ENCODE measurements at places on chromosomes 3 and 15. TPM values are rescaled to one million over a fixed set of nuclear protein-coding genes. Genes with fewer than 3 reads are reported as not detected.

GRCh38 chr3:22734207-22734606, 468.9 kb upstream of the UBE2E2 start:
- H3K27me3 ChIP-seq, result no peaks in the 10 kb centered on the region
- H3K4me3 ChIP-seq, result no peak overlapping the region
- DNase-seq, result no peak
- no peaks in the 10 kb centered on the region for H3K36me3 ChIP-seq
- no peak overlapping the region for H3K27ac ChIP-seq

DNA sequence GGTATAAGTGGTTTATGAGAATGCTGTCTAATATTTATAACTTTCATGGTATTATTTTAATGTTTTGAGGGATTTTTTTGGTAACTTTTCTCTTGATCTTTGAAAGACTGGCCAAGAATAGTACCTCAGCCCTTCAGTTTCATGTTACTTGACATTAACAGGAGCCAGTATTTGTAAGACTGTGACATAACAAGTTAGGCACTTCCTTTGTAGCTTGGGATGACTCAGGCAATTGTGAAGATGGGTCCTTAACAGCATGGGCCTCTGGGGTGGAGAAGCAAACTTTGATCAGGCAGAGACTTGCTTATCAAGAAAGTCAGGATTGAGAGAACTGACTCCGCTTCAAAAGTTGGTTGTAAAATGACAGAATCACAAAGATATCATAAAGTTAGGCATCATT, 9.5 kb downstream of the LRRC49 start:
- H3K27ac ChIP-seq, result peak overlapping the region; percentile 89
- H3K36me3 ChIP-seq, result no peaks in the 10 kb centered on the region
- peak; percentile 90 for DNase-seq
- H3K4me1 ChIP-seq, result peaks cover 8% of the 10 kb centered on the region
- H3K27me3 ChIP-seq, result no peaks in the 10 kb centered on the region

DNA sequence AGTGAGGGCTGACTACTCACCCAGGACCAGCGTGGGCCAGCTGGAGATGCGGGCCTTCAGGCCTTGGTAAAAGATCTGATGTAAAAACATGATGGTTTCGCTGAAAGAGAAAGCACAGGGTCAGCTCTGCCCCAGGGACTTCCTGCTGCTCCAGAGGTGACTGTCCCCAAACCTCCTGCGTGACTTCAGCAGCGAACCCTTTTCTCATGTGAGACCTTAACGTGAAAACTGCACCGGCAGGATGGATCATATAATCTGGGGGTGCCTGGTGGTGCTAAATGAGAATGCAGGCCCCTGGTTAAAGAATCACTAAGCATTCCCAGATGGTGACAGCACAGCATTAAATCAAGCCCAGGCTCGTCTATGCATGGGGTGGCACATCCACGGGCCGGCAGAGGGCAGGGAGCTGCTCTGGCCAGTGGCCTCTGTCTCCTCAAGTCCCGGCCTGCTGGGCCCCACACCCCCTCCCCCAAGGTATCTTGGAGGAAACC, 55.4 kb downstream of the RASGRF1 start:
- H3K27me3 ChIP-seq, result no peaks in the 10 kb centered on the region
- H3K4me1 ChIP-seq, result no peaks in the 10 kb centered on the region
- no peaks in the 10 kb centered on the region for H3K36me3 ChIP-seq
- H3K4me3 ChIP-seq, result no peak overlapping the region

GRCh38 chr15:62494197-62494596, 329.1 kb upstream of the C2CD4B start:
- no peak overlapping the region for H3K27ac ChIP-seq
- no peak for DNase-seq
- no peak overlapping the region for H3K4me3 ChIP-seq
- H3K36me3 ChIP-seq, result no peaks in the 10 kb centered on the region

DNA sequence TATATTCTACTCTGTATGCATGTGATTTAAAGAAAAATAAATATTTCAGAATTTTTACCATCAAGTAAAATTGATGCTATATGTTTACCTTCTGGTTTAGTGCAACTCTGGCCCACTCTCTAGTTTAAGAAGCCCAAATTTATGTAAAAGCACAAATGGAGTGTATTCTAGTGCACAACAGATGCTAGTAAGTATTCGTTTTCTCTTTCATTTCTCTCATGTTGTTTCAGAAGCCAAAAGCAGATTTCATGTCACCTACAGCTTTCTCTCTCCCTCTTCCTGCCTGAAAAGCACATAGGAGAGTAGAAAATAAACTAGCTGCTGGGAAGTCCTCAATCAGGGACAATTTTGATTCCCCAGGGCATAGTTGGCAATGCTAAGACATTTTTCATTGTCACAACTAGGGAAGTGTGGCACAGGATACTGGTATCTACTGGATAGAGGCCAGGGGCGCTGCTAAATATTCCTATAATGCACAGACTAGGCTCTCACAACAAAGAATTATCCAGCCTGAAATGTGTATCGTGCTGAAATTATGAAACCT, 147.4 kb upstream of the ARHGEF26 start:
- DNase-seq, result no peak
- no peak overlapping the region for H3K27ac ChIP-seq
- no peaks in the 10 kb centered on the region for H3K4me1 ChIP-seq
- H3K27me3 ChIP-seq, result no peaks in the 10 kb centered on the region
- H3K36me3 ChIP-seq, result no peaks in the 10 kb centered on the region

DNA sequence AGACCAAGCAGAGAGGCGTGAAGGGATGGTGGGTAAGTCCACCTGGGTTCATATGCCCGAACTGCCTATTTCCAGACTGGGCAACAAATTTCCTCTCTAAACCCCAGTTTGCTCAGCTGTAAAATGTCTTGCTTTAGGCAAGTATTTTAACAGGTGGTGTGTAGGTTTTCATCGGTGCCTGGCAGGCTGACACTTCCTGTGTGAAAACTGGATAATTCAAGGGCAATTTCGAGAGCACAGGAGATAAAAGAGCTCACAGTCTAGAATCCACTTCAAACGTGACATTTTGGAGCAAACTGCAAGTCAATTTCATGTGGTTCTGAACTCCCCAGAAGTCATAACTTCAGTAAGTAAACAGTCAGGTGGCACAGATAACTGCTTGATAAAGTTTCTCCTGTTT, 112.2 kb downstream of the OXNAD1 start:
- no peak overlapping the region for H3K27ac ChIP-seq
- no peaks in the 10 kb centered on the region for H3K36me3 ChIP-seq
- no peak overlapping the region for H3K4me3 ChIP-seq

- no peaks in the 10 kb centered on the region for H3K4me1 ChIP-seq
- H3K27ac ChIP-seq, result no peak overlapping the region
- H3K4me3 ChIP-seq, result no peak overlapping the region
- peak; percentile 27 for DNase-seq
These were observed 23.2 kb downstream of the HHLA2 start for GRCh38 chr3:108319428-108320082.

GRCh38 chr3:49476563-49476962, 6.5 kb downstream of the DAG1 start:
- no peak for DNase-seq
- H3K27me3 ChIP-seq, result no peaks in the 10 kb centered on the region
- peaks cover 5% of the 10 kb centered on the region for H3K36me3 ChIP-seq
- no peak overlapping the region for H3K27ac ChIP-seq
- H3K4me1 ChIP-seq, result no peaks in the 10 kb centered on the region

GRCh38 chr3:126450219-126450618, 25.5 kb downstream of the ZXDC start:
- no peak overlapping the region for H3K4me3 ChIP-seq
- peaks cover 10% of the 10 kb centered on the region for H3K36me3 ChIP-seq
- DNase-seq, result no peak
- no peak overlapping the region for H3K27ac ChIP-seq
- no peaks in the 10 kb centered on the region for H3K27me3 ChIP-seq
- H3K4me1 ChIP-seq, result no peaks in the 10 kb centered on the region

- no peak overlapping the region for H3K4me3 ChIP-seq
- no peak overlapping the region for H3K27ac ChIP-seq
- no peaks in the 10 kb centered on the region for H3K27me3 ChIP-seq
- H3K4me1 ChIP-seq, result peaks cover 4% of the 10 kb centered on the region
These were observed 18.7 kb upstream of the SPG11 start for GRCh38 chr15:44682211-44682610.

DNA sequence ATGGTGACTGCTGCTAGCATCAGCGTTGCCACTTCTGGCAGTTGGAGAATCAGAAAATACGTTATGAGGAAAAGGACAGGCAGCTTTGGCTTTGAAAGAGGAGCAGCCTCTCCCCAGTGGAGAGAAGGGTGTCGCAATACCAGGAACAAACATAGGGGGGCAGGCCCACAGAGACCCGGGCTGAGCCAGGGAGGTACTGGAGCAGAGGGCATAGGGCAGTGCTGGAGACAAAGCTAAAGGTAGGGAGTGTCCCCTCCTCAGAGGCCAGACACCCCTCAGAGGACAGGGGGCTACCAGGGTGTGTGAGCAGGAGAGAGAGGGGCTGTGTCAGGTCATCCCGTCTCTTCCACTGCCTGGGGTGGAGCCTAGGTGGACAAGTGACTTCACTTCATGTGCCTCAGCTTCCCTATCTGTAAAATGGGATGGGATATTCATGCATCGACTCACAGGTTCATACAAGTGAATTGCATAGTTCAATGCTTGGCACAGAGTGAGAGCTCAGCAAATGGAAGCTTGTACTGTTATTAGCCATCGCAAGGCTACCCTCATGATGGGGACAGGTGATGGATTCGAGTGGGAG, 49.7 kb upstream of the LIMD1 start:
- H3K4me3 ChIP-seq, result no peak overlapping the region
- no peaks in the 10 kb centered on the region for H3K27me3 ChIP-seq
- H3K36me3 ChIP-seq, result peaks cover 53% of the 10 kb centered on the region
- no peak overlapping the region for H3K27ac ChIP-seq

DNA sequence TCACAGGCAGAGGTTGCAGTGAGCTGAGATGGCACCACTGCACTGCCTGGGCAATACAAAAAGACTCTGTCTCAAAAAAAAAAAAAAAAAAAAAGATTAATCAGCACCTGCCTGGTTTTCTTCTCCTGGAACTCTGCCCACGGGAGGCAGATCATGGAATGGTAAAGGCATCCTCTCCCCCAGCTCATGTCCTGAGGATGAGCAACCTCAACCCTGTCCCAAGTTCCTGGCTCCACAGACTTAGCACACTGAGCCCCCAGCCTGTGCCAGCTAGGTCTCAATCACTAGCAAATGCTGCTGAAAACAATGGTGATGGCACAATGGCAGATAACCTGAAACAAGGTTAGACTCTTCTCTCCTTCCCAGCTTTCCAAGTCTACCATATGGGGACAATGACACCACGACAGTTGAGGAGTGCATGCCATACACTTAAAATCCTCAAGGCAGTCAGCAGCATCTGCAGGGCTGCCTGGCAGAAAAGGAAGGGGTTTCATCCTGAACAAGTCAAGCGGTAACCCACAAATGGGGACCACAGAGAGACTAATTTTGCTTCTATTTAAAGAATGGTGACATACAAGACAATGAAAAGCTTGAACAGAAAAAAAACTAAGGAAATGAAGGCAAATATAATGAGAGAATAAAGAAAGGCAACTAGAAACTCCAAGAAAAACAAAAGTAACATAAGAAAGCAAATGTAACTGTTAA, 4.8 kb downstream of the CLN6 start:
- H3K4me1 ChIP-seq, result peaks cover 12% of the 10 kb centered on the region
- no peaks in the 10 kb centered on the region for H3K36me3 ChIP-seq
- no peak overlapping the region for H3K27ac ChIP-seq
- H3K4me3 ChIP-seq, result no peak overlapping the region
- no peak for DNase-seq

Gene CACNA2D2
- polyA plus RNA-seq, result 5.3 TPM

Gene RTP1
- polyA plus RNA-seq, result not detected

Gene CASR
- 0.22 TPM for polyA plus RNA-seq

Gene SOX14
- not detected for polyA plus RNA-seq

Measured in small intestine (tissue), 16 donors.